ENCODE measurements at places on chromosomes 4 and X.

DNA sequence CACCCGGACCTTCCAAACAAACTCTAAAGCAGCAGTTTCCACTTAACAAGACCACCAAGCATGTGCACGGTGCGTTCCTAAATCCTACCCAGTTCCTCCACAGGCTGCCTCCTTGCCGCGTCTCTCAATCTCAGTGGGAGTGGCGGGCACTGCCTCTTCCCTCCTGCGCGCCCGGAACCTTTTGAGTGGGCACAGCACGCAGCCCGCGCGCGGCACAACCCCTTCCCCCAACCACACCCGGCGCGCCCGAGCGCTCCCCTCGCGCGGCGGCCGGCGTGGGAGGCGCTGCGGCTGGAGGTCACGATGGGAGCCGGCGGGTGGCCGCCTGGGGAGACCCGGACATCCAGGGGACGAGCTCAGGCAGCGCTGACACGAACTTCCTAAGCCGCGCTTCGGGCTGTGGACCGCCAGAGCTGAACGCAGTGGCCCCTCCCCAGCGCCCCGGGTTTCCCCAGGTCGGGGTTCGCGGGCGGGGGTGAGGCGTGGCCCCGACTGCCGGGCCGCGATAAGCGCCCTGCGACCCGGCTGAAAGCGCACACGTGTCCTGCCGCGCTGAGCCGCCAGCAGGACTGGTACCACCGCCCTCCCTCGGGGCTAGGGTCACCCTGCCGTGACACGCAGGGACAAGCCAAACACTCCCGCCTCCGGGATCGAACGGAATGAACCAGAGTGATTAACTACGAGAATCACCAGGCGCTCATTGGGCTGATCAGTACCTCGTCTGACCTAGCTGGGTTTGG is at the start of gene ABCG2:
TSS of gene ABCG2 (minus strand) at position 151 of the 740 bp plus-strand sequence. CDS start 18,644 bp downstream, outside the sequence.
- peak; percentile 22 for DNase-seq

DNA sequence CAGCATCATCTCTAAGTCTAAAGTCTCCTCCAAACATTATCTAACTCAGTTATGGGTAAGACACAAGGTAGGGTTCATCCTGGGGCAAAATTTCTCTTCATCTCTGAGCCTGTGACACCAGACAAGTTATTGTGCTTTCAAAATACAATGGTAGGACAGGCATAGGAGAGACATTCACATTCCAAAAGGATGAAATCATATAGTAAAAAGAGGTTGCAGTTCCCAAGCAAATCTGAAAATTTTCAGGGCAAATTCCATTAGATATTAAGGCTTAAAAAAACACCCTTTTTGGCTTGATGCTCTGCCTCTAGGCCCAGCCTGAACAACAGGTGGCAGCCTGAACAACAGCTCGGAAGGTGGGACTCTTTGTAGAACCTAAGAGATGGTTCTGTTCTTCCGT is 448.3 kb upstream of the SLIT2 start:
- no peak for DNase-seq

DNA sequence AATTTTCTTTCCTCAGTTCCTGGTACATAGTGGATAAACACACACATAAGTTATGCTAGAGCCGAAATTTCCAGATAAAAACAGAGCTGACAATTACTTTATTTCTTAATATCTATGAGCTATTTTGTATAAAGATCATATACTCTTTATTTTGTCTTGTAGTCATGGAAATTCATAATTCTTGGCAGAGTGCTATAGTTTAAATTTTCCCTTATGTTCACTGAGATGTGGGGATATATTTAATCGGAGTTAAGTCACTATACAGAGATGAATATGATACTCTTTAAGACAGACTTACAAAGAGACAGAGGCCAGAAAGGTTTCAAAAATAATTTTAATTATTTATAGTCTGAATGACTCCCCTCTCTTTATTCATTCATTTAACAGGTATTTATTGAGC is 89.7 kb downstream of the PPEF1 start:
- DNase-seq: no peak

- no peak for DNase-seq
Observed at GRCh38 chr4:128006592-128006991, 41.4 kb downstream of the ABHD18 start.

- no peak for DNase-seq
Observed at GRCh38 chr4:7564242-7564641, 129.5 kb upstream of the PSAPL1 start.

DNA sequence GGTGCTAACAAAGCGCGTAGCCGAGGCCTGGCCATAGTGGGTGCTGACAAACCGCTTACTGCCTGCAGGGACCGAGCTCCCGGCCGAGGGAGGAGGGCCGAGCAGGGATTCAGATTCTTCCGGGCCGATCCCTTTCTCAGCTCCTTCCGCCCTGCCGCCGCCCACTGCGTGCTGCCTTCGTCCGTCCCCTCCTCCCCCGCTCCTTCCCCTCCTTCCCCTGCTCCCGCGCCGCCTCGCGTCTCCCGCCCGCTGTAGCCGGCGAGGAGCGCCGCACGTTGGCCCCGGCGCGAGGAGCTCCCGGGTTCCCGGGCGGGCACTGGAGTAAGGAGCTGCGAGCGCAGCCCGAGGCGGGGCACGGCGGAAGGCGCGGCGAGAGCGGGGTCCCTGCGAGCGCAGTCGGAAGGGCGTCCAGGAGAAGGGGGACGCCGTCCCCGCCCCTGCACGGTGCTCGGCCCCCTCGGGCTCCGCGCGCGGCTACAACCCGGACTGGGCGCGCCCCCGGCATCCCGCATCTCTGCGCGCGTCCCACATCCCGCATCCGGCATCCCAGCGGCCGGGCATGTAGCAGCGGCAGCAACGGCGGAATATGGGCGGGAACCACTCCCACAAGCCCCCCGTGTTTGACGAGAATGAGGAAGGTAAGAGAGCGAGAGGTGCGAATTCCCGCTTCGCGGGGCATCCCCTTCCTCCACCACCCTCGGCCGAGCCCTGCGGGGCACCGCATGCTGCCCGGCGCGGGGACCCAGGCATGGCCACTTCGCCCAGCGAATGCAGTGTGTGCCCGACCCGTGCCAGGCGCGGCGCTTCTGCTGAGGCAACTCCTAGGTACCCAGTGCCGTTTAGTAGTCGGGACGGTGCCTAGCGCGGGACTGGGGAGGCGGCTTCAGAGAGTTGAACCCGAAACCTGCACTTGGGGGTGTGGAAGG is at the start of gene STK32B:
TSS of gene STK32B (plus strand) at position 203 of the 926 bp plus-strand sequence.
- DNase-seq: peak; percentile 67

GRCh38 chrX:151596282-151596681 is 32.8 kb downstream of the PASD1 start:
- DNase-seq: no peak

- DNase-seq: no peak
Observed at GRCh38 chr4:179225594-179225993, 1783.4 kb upstream of the AGA start.

DNA sequence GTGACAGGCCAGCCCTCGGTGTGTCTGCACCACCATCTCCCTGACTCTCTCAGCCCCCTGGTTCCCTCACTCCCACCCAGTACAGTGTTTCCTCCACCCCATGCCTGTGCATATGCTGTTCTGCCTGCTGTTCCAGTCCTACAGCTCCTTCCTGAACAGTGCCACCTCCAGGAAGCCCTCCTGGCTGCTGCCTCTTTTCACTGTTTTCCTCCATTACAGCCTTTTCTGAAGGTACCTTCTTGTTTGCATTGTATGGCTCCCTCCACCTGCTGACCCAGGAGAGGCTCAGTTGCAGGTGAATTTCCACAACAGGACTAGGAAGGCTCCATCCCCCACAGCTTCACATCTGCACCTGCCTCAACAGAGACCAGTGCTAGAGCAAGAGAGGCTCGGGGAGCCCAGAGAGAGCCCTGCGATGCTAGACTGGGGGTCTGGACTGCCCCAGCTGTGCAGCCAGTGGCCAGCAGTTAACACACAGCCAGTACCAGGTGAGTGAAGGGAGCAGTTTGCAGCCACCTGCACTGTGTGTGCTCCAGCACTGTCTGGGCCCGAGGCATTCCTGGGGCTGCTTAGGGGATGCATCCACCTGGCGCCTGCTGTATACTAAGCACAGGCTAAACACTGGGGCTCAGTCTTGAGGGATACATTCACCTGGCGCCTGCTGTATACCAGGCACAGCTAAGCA is 92.0 kb downstream of the ADRA2C start:
- no peak for DNase-seq

GRCh38 chr4:117515921-117516320 is 430.5 kb upstream of the TRAM1L1 start:
- DNase-seq: no peak

DNA sequence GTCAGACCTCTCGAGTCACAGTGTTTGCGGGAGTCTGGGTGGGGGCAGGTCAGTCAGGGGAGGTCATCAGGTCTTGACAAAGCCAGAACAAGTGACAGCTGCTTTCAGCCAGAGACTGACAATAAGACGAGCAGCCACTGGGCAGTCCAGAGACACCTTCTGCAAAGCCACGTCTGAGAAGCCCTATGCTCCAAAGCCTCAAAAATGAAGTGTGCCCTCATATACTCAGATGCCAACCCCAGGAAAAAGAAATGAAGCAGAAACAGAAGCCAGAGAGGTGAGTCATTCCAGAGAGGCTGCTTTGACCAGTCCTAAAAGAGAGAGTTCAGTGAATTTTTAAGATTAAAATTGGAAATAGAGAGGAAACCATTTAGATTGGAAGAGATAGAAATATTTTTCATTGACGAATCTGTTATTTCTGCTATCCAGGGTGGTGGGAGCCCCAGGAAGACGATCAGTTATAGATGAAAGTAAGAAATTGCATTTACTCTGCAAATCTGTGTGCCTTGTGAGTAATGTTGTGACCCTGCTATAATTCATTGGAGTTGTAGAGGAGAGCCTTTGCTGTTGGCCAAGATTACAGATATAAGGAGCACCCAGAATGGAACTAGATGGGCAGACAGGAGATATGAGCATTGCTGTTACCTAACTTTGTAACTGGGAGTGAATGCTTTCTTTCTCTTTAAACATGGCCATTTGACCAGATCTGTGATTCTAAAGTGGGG is 77.9 kb downstream of the LRRC66 start:
- no peak for DNase-seq

DNA sequence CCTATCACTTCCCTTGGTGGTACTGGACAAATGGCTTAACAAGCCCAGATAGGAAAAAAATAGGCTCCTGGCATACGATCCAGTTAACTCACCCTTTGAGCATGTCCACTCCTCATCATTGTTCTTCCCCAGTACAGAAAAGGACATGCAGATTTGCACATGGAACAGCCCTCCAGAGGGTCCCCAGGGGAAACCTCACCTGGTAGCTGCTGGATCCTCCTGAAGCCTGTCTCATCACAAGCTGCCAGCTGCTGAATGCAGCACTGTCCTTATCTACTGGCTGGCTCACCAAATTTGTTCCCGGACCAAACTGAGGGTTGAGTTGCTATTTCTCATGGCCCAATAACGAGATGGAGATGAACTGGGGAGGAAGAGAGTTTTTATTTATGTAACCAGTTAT is 49.4 kb downstream of the SERTM2 start:
- DNase-seq: no peak

GRCh38 chr4:7810783-7811535 is 128.7 kb downstream of the AFAP1 start:
- DNase-seq: no peak

DNA sequence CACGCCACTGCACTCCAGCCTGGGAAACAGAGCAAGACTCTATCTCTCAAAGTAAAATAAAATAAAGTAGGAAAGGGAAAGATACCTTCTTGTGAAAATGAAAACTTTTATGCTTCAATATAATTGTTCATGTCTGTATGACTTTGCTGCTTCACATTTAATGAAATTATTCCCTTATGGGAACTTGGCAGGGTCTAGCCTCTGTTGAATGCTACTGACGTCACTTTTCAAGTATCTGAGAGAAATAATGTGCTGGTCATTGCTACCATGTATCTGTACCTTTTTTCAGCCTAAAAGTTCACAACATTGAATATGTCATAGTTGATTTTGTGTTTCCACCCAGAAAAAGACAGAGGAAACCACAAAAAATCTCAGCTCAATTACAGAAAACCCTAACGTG is 65.2 kb downstream of the PRDM5 start:
- DNase-seq: no peak

DNA sequence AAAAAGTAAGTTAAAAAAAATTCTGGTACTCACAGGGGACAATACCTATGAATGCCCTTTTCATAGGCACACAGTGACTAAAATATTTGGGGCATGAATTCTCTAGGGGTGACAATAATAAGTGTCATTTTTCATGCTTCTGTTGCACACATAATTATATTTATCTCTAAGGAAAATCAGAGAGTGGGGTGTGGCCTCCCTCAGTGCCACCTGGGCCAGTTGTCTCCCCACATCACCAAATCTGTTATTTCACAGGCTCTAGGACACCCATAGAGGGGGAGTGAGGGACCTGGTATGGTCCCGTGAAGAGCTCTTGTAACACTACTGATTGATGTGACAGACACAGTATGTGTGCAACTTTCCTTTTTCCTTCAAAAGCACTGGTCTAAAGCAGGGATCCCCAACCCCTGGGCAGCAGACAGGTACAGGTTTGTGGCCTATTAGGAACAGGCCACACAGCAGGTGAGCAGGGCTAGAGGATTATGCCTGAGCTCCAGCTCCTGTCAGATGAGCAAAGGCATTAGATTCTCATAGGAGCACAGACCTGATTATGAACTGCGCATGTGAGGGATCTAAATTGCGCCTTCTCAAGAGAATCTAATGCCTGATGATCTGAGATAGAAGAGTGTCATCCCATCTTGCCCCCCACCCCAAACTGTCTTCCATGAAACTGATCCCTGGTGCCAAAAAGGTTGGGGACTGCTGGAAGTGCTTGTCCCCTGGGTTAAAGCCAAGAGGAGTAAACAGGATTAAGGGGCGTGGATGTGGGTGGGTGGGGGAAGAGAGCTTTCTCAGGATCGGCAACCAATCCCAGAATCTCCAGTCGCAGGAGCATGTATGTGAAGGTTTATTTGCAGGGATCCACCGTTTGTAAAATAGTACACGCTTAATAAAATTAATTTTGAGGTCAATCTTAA is 856 bp downstream of the SLC9B1 start:
- DNase-seq: no peak

DNA sequence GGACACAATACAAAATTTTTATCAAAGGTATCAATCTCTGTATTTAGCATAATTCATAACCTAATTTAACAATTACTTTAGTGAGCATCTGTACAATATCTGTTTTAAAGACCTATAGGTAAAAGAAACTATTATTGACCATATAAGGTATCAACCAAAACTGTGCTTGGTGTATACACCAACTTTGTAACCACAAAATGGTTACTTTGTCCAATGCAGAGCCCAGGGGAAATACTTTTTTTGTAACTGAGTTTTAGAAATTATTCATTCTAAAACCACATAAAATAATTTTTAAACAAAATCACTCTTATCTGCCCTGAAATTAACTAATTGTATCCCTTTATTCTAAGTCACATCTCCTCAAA is 5.0 kb downstream of the CXXC4 start:
- DNase-seq: no peak

- no peak for DNase-seq
Observed at GRCh38 chr4:77120886-77121508, 36.0 kb upstream of the CCNG2 start.

GRCh38 chr4:52915730-52916300 is 53.7 kb downstream of the RASL11B start:
- no peak for DNase-seq

- no peak for DNase-seq
Observed at GRCh38 chr4:104964410-104965175, 182.1 kb upstream of the TET2 start.

GRCh38 chr4:151922306-151922705 is 161.5 kb upstream of the GATB start:
- no peak for DNase-seq

- DNase-seq: no peak
Observed at GRCh38 chrX:37817176-37817575, 30.2 kb downstream of the DYNLT3 start.

Measured in mesothelial cell of epicardium (in vitro differentiated cells).